T1000 (cell line): ENCODE measurements at places on chromosomes 13 and 19.

DNA sequence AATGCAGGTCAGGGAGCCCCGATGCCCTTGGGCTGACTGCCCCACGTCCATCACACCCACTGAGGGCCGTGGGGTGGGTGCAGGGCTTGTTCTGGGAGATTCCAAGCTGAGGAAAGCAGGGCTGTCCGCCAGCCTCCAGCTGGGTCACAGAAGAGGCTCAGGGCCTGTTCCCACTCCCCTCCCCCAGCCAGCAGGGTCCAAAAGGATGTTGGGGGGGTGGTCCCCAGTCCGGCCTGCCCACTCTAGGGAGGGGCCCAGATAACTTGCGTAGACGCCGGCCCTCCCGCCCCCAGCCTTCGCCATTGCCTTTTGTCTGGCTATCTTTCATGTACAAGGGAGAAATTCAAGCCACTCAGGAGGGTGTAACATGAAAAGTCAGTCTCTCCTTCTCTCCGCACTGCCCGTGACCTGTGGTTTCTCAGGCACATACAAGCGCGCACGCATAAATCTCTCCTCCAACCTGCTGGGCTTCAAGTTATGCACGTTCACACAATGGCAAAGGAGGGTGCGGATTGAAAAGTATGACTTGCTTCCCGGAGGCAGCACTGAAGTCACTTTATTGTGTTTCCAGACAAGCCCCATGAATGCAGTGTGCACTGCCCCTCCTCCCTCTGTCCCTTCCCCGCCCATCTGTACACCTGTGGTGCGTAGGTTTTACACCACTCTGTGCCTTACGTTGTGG lies 20.2 kb downstream of the CARM1 start:
- DNase-seq, result no peak

DNA sequence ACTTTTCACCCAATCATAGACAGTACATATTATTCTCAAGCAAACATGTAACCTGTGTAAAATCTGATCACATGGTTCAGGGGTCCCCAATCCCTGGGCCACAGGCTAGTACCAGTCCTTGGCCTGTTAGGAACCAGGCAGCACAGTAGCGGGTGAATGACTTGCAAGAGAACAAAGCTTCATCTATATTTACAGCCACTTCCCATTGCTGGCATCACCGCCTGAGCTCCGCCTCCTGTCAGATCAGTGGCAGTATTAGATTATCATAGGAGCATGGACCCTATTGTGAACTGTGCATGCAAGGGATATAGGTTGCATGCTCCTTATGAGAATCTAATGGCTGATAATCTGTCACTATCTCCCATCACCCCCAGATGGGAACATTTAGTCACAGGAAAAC lies 133.1 kb downstream of the MAB21L1 start:
- no peak for DNase-seq

DNA sequence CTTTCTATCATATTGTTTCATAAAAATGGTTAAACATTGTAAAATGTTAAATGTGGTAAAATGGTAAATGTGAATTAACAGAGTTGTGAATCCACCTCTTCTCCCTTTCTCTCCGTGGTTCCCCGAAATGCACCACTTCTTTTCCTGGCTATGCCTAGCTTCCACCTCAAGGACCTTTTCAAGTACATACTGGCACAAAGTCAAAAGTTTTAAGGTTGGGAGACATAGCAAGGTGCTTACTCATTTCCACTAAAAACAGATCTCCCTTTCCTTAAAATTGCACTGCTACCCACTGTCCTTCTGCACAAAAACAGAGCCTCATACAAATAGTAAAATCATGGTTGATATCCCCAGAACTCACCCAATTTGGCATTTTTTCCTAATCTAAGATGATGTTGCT lies 558.2 kb downstream of the SLITRK6 start:
- DNase-seq, result no peak

- no peak for DNase-seq
Observed at GRCh38 chr13:51818781-51819511, 15.0 kb upstream of the DHRS12 start.

GRCh38 chr19:27822336-27822735 lies 1390.6 kb downstream of the UQCRFS1 start:
- DNase-seq, result no peak

DNA sequence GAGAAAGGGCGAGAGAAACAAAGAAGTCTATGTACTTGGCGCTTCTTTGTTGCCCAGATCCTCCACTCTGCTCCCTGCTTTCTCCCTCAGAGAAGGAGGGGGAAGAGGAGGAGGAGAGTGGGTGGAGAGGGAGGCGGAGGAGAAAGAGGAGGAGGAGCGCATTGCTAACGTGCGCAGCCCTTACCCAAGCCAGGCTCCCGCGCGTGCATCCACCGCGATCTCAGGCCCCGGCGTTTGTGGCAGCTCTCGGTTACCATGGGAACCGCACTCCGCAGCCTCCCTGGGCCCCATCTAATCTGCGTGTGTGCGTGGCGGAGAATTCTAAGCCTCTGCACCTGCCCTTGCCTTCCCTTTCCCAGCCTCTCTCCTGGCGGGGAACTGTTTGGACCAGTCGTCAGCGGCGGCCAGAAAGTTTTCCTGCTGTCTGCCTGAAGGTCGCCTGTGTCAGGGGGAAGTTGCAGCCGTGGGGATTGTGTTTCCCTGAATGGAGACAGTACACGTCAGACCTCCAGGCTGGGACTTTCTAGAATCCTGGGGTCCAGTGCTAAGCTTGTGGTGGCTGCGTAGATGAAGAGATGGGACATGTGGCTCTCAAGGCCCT lies at the start of gene ERICH6B:
Gene ERICH6B (minus strand): TSS at position 239 of the 601 bp plus-strand sequence. CDS start 18,734 bp downstream, outside the sequence.
- peak; percentile 1 for DNase-seq

DNA sequence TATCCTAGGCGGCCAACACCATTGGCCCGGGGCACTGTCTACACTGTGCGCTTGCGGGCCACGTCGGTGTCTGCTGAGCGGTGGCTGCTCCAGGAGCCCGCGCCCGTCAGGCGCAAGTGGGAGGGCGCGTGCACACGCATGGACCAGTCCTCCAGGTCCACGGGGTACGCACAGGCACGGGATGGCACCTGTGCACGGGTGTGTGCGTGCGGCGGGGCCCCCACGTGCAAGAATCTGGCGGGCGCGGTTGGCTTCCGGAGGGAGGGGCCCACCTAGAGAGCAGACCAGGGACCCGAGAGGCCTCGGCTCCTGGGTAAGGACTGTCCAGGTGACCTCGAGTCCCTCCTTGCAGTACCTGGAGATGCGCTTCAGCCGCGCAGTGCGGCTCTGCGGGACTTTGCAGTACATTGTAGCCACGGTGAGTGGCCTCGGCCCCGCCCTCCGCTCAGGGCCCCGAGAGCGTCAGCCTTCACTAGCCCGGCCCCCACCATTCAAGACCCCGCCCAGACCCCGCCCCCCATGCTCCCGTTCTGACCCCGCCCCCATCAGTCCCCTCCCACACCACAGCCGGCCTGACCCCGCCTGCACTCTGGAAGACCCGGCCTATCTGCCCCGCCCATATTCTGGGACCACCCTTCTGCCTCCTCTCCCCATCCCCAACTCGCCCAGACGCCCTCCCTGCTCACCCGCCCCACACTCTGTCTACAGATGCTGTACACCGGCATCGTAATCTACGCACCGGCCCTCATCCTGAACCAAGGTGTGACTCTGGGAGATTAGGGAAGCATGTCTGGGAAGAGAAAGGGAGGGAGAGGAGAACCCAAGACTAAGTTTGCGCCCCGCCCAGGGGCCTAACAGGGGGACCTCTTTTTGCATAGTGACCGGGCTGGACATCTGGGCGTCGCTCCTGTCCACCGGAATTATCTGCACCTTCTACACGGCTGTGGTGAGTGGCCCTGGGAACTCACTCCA lies 2.3 kb downstream of the SLC5A5 start:
- no peak for DNase-seq

DNA sequence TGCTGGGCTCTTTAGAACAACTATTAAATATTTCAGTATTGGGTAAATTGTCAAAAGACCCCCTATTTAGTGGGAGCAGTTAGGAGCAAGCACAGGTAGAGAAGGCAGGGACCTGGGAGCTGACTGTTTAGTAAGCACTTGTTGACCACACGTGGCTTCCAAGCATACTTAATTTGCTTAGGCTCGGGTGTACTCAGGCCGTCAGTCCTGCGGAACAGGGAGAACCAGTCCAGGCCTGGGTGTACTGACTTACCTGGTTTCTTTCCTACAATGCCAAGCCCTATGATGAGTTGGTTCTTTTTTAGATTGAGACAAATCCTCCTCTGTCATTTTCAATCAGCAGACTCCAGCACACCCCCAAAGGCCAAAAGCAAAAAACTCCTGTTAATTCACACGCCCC lies 90.0 kb downstream of the WDFY2 start:
- DNase-seq, result no peak

DNA sequence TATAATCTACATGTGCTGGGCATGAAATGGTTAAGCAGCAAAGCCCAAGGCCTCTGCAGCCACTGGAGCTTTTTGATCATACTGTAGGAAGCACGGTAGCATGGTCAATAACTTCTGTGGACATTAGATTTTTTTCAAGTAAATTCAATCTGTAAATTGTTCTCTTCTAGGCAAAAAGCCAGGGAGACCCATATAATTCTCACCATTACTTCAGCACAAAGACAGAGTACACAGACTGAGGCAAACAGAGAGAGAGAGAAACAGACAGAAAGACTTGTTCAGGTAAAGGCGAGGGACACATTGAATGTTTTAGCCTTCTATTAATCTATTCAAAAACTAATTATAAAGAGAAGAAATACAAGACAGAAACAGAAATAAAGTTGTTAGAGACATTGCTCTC lies 349.4 kb downstream of the RFC3 start:
- DNase-seq, result no peak

- no peak for DNase-seq
Observed at GRCh38 chr13:49216334-49216733, 3.8 kb upstream of the MLNR start.

- DNase-seq, result no peak
Observed at GRCh38 chr13:21557995-21558394, 46.0 kb downstream of the MICU2 start.

- peak; percentile 42 for DNase-seq
Observed at GRCh38 chr19:14519860-14520407, 1.7 kb upstream of the DNAJB1 start.

GRCh38 chr13:27772651-27773425 lies 19.4 kb upstream of the GSX1 start:
- DNase-seq, result no peak

GRCh38 chr13:46303742-46304385 lies 83.2 kb downstream of the RUBCNL start:
- DNase-seq, result no peak

DNA sequence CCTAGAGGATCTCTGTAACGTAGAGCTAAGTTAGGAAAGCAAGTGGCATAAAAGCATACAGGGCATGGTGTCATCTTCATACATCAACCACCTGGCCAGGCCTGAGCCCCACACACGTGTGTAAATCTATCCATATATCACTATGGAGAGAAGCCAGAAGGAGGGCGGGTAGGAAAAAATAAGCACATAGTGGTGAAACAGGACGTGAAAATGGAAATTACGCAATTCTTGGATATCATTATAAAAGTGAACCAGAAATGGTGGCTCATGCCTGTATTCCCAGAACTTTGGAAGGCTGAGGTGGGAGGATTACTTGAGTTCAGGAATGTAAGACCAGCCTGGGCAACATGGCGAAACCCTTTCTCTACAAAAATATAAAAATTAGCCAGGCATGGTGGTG lies 43.4 kb downstream of the PDCD5 start:
- no peak for DNase-seq

DNA sequence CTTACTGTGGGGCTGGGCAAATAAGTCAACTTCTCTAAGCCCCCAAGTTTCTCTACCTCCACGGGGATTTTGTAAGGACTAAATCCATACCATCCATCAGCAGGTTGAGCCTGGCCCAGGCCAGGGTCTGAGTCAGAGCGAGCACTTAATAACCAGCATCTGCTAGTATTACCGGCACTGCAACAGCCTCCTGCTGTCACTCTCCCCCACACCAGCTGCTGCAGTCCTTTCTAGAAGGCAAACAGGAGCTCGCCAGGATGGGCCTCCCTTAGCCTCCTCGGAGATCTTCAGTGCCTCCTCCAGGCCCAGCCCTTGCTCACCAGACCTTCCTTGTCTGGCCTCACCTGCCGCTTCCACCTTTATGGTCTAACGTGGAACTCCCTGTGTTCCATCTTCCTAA lies 3.2 kb downstream of the NAPA start:
- DNase-seq, result no peak
